ENCODE measurements at places on chromosomes 3 and 15.

DNA sequence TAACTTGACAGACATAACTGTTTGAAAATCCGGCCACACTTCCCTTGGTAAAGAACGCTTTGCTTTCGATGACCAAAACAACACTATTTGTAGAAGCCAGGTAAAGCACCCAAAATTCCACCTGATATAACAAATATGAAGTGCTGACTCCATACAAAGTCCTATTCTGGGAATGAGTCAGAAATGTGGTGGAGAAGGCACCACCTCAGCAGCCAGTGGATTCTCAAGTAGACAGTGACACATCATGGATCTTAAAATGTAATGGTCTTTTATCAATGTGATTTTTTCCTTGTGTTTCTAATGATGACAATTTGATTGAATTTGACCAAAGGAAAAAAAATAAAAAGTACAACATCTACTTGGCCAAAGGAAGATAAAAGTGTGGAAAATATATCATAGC is 135.0 kb upstream of the WNT5A start:
- no peak for DNase-seq

DNA sequence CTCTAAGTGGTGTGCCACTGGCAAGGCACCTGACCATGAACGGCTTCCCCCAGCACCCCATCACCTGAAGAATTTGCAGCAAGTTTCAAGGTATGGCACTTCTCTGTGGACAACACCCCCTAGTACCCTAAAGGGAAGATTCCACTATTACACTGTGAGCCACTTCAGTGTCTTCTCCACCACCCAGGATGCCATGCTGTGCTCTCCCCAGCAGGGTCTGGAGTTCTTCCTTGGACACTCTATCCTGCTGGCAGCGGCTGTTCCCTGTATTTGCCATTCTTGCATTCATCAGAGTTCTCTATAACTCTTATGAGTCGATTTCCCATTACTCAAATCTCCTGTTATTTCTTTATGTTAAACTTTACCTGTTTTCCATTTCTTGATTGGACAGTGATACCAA is 33.9 kb upstream of the RNU6-1 start:
- no peak for DNase-seq

DNA sequence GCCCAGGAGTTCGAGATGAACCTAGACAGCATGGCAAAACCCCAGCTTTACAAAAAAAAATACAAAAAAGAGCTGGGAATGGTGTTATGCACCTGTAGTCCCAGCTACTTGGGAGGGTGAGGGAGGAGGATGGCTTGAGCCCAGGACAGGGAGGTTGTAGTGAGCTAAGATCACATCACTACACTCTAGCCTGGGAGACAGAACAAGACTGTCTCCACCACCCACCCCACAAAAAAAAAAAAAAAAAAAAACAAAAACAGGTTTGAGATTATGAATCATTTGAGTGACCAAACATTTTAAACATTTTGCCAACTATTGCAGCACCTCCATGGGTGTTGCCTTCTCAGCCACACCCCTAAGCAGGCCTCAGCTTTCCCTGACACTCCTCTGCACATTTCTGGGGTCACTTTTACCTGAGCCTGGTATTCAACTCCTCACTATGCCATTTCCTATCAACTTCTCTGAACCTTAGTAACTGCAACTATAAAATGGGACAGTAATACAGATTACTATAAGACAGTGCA is 41.8 kb downstream of the IL5RA start:
- no peak for DNase-seq

DNA sequence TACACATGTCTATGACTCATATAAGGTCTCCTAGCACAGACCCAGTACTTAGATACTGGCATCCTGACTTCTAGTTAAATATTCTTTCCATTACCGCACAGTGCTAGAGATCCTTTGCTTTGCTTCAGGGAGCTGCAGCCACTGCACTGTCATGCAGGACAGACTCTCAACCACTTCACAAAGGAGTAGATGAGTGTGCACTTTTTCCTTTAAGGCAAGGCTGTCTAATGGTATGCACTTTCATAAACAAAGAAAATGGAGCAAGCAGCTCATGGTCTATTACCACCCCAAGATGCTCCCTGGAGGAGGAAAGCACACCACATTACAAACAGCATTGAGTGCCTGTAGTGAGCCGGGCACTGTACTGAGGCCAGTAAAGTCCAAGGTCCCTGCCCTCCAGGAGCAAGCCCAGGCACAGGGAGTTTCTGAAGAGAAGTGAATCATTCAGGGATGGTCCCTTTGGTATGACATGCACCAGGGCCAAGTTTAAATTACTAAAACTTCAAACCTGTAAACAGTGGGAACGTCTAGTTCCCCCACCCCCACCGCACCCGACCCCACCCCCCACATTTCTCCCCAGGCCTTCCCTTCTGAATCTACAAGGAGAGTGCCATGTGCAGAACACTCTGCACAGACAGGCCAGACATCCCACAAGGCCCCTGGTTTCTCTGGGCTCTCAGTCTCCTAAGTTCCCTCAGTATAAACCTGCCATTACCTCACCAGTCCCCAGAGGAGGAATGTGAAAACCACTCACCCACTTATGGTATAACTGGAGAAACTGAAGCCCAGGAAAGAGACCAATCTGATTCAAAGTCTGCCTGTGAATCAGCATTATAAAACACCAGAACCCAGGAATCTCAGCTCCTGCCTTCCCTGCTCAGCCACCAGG is 107.8 kb upstream of the BCL6 start:
- DNase-seq, result no peak

GRCh38 chr3:146594843-146595482 is 10.2 kb downstream of the PLSCR5 start:
- DNase-seq, result no peak

DNA sequence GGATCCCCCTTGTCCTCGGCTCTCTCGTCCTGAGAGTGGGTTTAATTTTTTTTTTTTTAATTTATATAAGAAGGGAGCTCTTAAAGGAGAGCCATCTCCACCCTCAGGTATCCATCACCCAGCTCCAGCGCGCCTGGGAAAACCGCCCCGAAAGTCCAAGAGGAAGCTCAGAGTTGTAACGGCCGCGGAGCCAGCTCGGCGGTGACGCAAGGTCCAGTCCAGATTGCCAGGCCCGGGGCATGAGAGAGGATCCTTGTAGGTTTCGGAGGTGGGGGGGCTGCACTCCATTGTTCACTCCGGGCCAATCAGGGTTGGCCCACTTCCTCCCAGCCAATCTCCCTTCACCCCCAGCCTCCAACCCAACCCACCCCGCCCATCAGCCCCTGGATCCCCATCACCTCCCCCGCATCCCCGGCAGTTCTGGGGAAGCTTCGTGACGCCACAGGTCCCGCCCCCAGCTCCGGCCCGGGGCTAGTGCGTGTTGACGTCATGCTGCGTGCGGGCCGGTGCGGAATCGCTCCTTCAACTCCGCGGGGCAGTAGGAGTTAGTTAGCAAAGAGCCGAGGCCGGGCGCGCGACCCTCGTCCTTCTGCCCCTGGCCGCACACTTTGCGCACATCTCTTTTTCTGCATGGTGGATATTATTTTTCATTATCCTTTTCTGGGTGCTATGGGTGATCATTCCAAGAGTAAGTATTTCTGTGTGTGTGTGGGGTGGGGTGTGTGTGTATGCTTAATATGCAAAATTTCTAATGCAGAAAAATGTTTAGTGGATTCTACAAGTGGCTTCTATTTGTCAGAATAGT is at the start of gene ISL2:
TSS of gene ISL2 (plus strand) at position 520 of the 805 bp plus-strand sequence. CDS start at position 631, 111 bp downstream.
- DNase-seq, result peak; percentile 49

All from activated CD8-positive, alpha-beta memory T cell treated with anti-CD3 and anti-CD28 coated beads, Interleukin-2, amount 50 U/mL, for 4 hours (primary cell).